ENCODE measurements at places on chromosomes 12 and 14.
A peak's percentile ranks its signal among the peaks of the same experiment; 100 is the strongest.

GRCh38 chr12:92144631-92145480, 790 bp downstream of the BTG1 start:
- peak; percentile 61 for DNase-seq

DNA sequence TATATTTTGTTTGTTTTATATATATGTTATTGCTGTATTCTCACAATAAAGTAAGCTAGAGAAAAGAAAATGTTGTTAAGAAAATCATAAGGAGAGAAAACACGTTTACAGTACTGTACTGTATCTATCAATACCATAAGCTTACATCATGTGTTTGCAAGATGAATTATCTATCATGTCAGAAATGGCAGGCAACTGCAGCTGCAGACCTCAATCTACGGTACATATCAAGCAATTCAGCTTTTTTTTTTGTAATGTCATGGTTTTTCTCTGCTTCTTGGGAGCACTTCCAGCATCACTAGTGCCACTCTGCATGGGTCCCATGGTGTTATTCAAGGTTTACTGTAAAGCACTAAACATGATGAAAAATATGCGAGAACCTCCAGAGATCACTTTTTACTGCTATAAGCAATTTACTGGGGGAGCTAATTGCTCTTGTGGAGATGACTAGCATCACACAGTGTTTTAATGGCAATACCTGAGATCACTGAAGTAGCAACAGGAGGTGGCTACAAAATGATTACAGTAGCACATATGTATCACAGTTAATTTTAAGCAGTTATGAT, 9.0 kb upstream of the KRT2 start:
- no peak for DNase-seq

DNA sequence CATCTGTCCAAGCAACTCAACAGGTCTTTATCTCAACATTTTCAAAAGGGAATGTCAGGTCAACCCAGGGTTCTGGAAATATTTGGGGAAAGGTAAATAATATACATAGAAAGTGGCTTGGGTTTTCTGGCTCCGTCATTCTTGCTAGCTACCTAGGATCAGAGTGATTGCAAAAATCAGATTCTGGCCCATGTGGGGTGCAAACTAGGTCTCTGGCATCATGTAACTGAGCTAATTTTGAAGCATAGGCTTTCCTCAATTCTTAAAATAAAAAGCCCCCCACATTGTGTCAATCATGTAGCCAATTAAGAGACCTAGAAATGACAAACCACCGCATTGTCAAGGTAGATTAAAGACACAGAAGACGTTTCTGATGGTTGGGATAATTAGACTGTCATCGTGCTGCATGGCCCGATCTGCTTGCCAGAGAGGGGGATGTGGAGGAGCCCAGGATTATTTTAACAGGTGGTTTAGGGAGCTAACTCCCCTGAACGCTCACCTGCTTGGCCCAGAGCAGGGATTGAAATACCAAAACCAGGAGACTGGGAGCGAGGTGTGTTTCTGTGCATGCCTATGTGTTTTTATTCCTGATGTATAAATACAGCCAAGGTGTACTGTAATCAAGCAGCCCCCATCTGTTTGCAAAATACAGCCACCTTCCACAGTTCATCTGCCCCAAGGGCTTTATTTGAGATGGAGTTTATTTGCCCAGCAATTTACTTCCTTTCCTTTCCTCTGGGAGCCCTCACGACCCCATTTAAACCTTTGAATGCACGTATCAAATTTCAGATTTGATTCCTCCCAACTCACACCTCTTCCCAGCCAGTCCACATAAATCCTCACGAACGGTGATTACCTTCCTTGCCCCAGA, 189.5 kb downstream of the TTC8 start:
- DNase-seq: no peak

GRCh38 chr14:80395031-80395430, 183.7 kb upstream of the DIO2 start:
- DNase-seq: no peak

- DNase-seq: no peak
These were observed 186.8 kb downstream of the ASCL1 start for GRCh38 chr12:103144278-103144677.

DNA sequence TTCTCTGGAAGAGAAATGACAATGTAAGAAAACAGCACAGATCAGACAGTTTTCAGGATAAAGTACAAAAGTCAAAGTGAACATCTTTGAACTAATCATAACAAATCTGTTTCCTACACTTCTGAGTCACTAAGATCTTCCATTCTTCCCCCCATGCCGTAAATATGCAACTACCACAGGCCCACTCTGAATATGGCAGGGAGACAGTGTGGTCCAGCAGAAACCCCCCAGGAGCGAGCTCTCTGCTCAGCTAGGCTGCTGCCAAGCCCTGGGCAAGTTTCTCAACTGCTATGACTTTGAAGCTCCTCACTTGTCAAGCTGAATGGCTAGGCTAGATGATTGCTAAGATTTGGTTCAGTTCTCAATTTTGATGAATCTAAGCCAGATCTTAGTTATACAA, 148.1 kb downstream of the EFCAB11 start:
- no peak for DNase-seq

GRCh38 chr14:59347915-59348314, 117.3 kb downstream of the GPR135 start:
- DNase-seq: no peak

DNA sequence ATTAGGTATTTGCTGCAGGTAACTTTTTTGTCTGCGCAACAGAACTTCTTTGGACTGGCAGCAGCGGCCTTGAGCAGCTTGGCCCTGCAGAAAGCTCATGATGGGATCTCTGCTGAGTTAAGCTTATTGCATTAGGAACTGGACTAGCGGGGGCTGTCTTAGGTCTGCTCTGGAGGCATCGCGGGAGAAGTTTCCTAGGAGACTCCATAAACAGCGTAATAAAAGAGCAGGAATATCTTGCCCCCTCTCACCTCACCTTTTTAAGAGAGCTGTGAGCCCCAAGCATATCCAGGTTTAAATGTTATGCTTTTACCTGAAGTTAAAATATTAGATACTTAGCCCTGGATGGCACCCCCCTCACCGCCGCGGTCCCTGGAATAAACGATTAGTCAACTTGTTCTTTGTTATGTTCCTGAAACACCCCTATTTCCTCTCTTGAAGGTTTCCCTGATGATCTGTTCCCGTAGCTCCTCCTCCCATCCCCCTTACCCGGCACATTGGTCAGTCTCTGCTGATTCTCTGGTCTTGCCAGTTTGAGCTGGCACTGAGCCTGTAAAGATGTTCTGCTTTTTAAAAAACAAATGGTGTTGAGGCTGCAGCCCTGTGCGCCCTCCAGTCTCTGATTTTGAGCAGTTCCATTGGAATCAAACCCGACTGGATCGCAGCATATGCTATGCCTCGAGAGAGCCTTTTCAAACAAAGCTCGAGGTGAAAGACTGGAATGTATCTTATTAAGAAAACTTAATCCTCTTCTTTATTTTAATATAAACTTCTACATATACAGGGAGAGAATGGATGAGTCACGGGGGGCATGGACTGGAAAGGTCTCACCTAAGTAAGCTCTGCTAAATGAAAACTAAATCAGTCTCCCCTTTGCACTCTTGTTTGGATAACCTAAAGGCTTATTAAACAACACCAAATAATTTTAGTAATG, 1.9 kb downstream of the MLXIP start:
- peak; percentile 65 for DNase-seq

GRCh38 chr14:29035134-29035533, 268.5 kb downstream of the FOXG1 start:
- peak; percentile 2 for DNase-seq

DNA sequence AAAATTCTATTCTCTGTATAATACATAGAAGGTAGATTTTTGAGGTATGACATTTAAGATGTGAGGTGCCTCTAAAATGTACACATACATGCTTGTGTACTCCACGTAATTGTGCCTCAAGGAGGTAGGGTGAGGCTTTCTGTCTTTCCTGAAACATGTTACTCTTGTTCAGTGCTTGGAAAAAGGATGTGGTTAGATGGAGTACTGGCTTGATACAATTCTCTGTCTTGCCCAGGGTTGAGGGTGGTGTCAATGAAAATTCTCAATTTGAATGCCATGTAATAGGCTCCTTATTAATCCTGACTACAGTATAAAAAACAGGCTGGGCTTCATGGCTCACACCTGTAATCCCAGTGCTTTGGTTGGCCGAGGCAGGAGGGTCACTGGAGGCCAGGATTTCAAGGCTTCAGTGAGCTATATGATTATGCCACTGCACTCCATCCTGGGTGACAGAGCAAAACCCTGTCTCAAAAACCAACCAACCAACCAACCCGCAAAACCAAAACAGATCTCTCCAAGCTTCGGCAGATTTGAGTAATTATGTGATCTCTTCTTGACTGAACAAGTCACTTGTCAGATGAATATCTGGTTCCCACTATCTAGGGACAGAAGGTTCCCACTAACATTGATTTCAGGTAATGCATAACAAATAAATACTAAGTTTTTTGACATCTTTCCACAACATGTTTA, 41.6 kb downstream of the RCOR1 start:
- no peak for DNase-seq

DNA sequence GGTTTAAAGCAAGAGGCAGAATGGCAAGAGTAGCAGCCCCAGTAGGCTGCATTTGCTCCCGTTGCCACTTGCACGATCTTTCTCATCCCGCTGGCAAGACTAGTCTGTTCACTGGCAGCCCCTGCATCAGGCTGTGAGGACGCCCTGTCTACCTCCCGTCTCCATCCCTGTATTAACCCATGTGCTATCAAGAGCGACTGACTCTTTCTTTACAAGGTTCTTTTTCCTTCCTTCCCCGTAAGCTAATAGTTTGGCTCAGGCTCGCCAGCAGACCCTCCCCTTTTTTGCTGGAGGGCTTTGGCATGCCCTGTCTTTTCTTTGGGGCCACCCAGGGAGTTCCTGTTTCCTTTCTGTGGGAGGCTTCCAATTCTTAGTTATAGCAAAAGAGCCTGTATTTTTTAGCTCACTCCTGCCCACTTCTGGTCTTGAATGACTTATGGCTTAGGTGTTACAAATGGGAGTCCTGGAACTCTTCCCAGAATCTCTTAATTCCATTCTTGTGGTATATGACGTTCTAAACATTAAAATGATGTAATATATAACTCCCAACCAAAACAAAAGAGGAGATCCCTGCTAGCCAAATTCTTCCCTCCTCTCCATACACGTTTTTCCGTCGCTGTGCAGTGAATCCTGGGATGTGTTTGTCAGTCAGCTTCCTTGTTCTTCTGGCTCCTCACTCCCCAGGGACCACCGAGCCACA, 149.0 kb downstream of the PRKCH start:
- DNase-seq: peak; percentile 99

Data from fibroblast of skin of right quadriceps (primary cell).